ENCODE measurements at places on chromosomes 7 and 10. TPM values are rescaled to one million over a fixed set of nuclear protein-coding genes. Genes with fewer than 3 reads are reported as not detected.

Gene NUTM2E
- not detected for total RNA-seq

- DNase-seq, result no peak
Observed at GRCh38 chr10:11164551-11164802, 146.8 kb downstream of the CELF2 start.

GRCh38 chr7:15113752-15114151 is 211.2 kb upstream of the DGKB start:
- no peak for DNase-seq

DNA sequence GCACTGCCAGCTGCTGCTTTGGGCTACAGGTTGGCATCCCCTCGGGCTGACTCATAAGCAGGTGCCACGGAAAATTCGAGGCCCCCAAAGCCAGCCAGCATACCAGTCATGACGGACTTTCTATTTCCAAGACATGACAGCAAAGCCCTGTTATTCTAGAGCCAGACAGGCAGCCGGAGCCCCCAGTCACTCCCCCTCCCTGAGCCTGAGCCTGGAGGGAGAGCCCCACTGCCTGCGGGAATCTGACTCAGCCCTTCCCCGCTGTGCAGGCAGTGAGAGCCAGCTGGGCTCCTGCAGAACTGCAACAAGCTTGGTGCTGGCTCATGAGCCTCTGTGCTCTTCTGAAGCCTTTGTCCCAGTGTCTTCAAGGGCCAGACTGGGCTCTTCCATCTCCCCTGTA is 15.8 kb downstream of the BTBD16 start:
- DNase-seq, result no peak

- no peak for DNase-seq
Observed at GRCh38 chr10:84176836-84177474, 3.4 kb downstream of the GPR15LG start.
